ENCODE measurements at places on chromosomes 2 and 18.

DNA sequence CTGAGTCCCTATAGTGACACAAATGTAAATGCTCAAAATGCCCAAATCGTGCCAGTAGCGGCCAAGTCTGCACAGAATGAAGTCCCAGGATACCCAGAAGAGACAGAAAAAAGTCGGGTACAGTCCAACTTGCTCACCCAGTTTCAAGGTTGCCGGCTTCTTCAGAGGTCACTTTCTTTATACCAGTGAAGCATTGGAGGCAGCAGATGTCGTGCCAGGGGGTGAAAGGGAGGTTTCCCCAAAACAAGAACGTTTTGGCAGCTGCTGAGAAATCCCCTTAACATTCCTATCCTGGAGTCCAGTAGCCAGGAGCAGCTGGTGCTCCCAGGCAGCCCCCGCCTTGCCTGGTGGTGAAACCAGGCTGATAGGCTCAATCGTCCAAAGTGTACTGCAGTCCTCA is 58.1 kb upstream of the MCFD2 start:
- DNase-seq: no peak

- DNase-seq: no peak
Measured at GRCh38 chr2:197446844-197447243, 6.5 kb upstream of the COQ10B start.

DNA sequence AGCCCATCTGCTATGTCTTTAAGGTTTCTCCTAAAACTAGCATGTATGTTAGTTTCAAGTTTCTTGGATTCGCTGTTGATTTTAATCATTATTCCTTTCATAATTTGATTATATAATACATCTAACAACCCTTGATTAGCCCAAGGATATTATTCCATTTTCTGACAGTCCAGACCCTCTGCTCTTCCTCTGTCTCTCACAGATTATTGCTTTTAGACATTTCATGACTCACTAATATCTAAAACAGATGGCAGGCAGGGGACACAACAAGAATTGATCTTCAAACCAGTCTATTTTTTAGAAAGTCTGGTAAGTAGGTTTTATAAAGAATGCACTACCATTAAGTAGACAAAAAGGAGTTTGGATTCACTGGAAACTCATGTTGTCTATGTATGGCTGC is 162.2 kb downstream of the ANKRD44 start:
- DNase-seq: no peak

DNA sequence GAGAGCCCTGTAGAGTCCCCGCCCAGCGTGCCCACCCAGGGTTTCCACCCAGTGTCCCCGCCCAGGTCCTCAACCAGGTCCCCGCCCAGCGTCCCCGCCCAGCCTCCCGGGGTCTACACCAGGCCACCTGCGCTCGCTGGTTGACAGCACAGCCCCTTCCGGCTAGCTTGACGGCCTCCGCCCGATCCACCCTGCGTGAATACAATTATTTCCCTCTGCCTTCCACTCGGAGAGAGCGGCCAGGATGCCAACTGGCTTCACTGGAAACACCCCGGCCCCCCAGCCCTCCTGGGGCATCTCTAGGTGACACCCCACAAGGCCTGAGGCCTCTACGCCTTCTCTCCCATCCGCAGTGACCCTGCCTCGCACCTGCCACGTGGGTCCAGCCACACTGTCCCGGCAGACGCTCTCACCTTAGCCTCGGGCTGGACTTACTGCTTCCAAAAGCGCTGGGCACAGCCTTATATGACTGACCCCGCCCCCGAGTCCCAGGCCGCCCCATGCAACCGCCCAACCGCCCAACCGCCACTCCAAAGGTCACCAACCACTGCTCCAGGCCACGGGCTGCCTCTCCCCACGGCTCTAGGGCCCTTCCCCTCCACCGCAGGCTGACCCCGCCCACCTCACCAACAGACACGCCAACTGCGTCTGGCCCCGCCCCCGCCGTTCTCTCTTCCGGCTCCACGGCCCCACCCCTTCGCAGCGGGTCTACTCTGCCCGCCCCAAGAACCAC is 188.1 kb downstream of the LAMA1 start:
- no peak for DNase-seq

DNA sequence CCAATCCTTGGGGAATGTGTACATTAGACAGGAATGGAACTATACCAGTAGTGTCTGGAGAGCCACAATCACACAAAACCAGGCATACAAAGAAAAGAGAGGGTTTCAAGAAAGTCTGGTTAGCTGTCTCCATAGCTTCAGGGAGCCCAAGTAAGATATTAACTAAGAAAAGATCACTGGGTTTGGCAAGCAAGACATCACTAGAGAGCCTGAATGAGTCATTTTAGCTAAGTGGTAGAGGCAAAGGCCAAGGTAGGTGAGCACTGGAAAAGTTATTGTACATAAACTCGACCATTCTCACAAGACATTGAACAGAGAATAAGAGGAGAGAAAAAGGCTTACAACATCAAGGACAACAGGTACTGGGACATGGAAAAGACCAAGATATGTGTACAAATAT is 143.8 kb upstream of the ARL4C start:
- DNase-seq: no peak

DNA sequence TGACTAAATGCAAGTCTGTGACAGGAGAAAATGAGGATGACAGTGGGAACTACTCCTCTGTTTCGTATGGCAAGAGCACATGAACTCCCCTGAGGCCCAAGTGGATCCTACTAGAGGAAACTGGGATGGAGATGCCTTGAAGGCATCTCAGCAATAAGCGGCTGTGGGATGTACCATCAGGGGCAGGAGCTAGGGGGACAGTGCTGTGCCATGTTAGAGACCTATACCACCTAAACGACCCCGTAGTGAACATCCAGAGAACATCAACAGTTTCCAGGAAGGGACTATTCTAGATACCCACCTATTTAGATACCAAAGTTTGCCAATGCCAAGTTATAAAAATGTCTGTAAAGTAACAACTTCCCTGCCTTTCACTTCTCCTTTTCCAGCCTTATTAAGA is 860.8 kb upstream of the ACVR2A start:
- no peak for DNase-seq

DNA sequence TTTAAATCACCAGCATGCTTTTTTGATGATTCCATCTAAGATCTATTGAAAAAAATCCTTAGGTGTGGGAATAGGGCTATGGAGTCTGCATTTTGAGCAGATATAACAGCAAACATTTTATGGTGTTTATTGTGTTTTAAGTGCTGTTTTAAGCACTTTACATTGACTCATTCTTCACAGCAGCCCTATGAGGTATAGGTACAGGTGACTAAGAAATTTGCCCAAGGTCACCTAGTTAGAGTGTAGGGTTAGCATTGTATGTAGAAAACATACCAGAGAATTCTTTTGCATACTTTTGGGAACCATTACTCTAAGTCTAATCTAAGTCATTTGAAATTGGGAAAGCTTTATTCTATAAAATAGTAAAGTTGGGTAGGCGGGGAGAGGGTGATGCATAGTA is 31.3 kb downstream of the PPM1B start:
- DNase-seq: no peak

- DNase-seq: no peak
Measured at GRCh38 chr2:25322312-25322711, 19.4 kb downstream of the DNMT3A start.

DNA sequence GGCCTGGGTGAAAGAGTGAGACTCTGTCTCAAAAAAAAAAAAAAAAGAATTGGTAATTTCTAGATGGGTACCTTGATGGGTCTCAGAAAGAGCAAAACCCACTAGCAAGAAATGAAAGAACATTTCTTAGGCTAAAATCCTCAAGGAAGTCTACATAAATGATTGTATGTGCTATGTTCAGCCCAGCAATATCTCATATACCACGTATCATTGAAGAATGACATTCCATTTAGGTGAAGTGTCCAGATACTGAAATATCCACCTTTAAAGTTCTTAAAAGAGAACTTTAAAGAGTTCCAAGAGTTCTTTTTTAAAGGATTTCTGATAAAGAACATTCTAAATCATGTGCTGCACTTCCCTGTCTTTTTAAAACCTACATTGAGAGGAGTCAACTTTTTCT is 19.2 kb downstream of the NRP2 start:
- DNase-seq: peak; percentile 79
